ENCODE measurements at places on chromosomes 11 and 22.

GRCh38 chr11:2561696-2562581 is 117.1 kb downstream of the KCNQ1 start:
- no peak for DNase-seq

DNA sequence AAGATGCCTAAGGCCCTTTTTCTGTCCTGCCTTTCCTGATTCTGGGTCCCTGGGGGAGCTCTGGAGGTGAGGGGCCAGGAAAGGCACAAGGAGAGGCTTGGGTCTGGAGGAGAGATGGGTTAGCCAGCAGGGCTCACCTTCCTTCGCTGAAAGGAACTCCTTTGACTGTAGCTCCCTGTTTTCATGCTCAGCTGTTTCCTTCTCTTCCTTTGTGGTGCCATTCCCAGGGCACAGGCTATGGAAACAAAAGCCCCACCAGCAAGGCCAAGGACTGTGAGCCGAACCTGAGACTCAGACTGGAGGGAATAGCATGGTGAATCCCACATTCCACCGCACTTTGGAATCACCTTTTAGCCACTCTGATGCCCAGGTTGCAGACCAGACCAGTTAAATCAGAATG is 10.5 kb downstream of the SLC43A3 start:
- DNase-seq = no peak

- no peak for DNase-seq
These were observed 51.0 kb downstream of the RPUSD4 start for GRCh38 chr11:126160345-126161022.

- DNase-seq = no peak
These were observed 3.2 kb upstream of the STK33 start for GRCh38 chr11:8597182-8597581.

DNA sequence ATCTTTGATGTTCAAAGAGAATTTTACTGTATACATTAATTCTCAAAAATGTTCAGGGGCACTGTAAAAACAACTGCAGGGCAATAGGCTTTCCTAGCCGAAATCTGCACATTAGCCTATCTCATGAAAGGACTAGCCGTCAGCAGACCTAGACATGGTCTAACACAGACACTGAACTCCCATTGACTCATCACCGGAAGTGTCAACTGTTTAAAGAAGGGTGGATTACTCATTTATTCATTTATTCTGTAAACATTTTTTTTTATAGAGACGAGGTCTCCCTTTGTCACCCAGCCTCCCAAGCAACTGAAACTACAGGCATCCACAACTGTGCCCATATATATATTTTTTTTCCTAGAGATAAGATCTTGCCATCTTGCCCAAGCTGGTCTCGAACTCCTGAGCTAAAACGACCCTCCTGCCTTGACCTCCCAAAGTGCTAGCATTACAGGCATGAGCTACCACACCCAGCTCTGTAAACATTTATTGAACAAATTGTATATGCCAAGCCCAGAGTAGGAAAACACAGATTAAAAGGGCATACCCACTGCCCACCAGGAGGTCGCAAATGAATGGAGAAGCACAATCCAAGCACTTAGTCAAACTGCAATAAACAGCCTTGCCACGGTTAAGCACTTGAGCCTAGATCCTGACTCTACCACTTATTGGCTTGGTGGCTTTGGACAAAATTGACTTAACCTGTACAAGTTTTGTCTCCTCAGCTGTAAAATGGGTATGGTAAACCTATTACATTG is 26.6 kb downstream of the RAB30 start:
- no peak for DNase-seq

- no peak for DNase-seq
These were observed 611.7 kb upstream of the CNTN5 start for GRCh38 chr11:98409069-98409468.

GRCh38 chr11:86383041-86383955 is 8.6 kb downstream of the CCDC81 start:
- no peak for DNase-seq

- DNase-seq = no peak
These were observed 32.1 kb downstream of the CTSC start for GRCh38 chr11:88305430-88305829.

DNA sequence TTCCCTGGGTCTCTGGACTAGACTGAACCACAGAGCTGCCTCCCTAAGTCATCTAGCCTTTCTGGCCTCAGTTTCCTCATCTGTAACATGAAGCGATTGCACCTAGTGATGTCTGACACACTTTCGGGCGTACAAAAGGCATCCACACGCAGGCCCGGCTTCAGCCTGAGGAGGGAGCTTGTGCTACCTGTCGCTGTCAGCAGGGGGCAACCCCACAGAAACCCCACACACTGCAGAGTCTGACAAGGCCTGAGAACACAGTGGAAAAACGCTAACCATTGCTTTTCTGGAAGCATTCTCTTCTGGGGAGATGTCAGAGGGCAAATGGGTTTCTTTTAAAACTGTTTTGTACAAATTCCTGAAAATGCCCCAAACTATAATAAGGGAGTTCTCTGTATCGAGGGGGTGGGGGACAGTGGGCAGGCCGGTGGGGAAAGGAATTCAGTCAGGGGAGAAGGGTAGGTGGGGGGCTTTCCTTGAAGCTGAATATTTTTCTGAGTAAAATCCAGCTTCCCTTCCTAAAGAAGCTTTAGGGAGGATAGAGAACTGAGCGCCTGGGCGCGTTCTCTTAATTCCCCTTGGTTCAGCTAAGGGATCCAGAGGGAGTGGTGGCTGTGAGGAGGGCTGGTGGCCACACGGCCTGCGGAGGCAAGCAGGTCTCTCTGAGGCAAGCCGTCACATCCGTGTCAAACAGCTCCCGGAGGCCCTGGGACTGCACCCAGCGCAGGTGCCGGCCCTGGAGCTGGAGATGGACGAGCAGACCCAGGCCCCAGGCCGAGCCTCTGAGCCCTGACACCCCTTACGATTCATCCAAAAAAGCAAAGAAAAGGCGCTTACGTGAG is 533 bp downstream of the ELF5 start:
- no peak for DNase-seq

DNA sequence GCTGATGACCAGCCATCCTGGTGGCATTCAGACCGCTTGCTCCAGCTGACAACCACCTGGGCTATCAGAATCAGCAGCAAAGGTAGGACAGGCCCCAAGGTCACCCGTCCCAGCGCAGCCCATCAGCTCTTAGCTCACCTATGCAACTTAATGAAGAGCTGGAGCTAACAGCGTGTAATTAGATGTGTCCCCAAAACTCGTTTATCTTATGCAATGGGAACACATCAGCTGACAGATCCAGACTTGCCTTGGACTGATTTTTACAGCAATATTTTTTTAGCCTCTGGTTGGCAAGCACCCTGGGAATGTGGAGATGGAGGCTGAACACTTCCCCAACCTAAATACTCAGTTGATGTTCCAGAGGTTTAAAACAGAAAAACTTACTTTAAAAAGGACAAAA is 76.0 kb downstream of the PACSIN2 start:
- no peak for DNase-seq

- DNase-seq = no peak
These were observed 22.1 kb downstream of the YPEL1 start for GRCh38 chr22:21713428-21714058.

DNA sequence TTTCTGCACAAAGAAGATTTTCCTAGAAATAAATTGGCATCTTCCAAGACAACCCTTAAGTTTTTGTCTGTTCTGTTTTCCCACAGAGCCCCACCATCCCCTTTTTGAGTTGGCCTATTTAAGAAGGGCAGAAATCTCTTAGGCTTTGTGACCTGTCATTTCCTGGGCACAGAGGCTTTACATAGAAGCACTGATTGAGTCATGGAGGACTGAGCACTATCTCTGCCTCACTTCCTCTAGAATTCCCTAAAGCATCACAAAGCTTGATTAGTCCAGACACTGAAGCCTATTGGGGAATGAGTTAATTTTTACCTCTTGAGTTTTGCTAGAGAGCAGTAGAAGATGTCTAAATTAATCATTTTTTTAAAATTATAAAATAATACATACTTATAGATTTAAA is 25.4 kb downstream of the TRIM44 start:
- DNase-seq = no peak

DNA sequence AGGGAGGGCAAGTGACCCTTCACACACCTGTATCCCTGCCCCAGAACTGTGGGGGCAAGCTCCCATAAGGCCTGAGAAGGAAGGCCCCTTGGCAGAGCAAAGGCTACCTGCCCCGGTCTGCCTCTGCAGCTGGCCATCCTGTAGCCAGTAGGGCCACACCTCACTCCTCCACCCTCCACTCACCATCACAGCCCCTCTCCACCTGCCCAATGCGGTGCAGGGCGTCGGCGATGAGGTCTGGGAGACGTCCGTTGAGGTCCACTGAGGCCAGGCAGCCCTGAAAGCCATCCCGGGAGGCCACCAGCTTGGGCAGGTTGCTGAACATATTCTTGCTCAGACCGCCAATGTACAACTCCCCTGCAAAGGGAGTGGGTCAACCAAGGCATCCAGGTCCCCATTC is 57.5 kb downstream of the SLC22A12 start:
- DNase-seq = no peak

DNA sequence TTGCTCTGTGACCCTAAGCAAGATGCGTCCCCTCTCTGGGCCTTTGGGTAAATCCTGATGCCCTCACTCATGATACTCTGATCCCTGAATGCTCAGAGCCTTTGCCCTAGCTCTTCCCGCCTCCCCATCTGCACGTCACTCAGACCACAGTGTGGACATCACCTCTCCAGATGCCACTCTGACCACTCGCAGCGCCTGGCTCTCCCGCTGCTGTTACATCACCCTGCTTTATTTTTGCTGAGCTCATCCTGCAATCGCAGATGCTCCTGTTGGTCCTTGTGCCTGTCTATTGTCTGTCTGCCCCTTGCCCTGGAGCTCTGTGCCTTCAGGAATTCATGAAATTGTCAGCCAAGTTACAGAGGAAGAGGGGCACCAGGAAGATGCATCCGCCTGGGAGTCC is 5.5 kb downstream of the OSM start:
- no peak for DNase-seq

DNA sequence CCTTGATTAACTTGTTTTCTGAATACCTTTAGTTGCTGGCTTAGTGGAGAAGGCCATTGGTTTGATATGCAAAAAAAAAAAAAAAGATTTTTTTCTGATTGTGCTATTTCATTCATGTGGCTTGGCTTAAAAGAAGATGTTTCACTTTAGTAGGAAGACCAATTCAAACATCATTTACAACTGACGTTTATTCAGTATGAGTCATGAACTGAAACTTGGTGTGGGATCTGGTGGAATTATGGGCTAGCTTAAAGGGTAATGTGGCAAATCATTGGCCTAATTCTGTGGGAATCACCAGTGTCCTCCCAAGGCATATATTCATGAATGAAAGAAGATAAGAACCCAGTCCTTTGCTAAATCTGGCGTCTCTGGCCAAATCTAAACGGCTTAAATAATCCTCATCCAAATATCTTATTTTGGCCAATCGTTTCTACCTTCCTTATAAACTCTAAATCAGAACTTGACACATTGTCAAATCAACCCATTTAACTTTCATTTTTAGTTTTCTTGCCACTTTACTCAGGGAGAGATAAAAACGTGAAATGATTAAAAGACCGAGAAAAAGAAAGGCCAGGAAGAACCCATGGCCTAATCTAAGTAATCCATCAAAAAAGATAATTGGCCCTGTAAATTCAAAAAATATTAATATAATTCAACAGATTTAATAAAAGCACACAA is 77.0 kb downstream of the DDIAS start:
- no peak for DNase-seq

DNA sequence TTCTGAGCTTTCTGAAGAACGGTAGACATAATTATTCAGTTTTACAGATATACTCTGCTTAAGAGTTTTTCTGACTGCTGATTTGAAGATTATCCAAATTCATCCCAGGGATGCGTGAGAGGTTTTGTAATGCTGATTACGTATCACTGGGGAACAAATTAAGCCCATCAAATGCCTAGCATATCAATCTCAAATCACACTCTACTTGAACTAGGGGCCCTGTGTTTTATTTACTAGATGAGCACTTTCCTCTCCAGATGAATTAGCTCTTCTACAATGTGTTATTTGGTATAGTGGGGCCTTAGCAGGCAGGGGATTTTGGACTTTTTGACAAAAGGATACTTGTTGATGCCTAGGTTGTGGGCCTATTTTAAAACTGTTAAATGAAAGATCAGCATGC is 177.9 kb downstream of the JRKL start:
- DNase-seq = no peak

- DNase-seq = no peak
These were observed 7.1 kb downstream of the MS4A6E start for GRCh38 chr11:60334005-60334620.

DNA sequence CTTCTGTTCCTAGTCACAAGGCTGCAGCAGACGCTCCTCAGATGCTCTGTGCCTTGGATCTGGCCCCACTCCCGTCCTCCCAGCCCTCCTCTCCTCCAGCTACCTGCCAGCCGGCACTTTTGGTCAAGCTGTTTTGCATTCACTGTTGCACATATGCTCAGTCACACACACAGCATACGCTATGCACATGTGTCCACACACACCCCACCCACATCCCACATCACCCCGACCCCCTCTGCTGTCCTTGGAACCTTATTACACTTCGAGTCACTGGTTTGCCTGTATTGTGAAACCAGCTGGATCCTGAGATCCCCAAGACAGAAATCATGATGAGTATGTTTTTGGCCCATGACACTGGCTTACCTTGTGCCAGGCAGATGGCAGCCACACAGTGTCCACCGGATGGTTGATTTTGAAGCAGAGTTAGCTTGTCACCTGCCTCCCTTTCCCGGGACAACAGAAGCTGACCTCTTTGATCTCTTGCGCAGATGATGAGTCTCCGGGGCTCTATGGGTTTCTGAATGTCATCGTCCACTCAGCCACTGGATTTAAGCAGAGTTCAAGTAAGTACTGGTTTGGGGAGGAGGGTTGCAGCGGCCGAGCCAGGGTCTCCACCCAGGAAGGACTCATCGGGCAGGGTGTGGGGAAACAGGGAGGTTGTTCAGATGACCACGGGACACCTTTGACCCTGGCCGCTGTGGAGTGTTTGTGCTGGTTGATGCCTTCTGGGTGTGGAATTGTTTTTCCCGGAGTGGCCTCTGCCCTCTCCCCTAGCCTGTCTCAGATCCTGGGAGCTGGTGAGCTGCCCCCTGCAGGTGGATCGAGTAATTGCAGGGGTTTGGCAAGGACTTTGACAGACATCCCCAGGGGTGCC is 109.8 kb downstream of the BCR start:
- DNase-seq = peak; percentile 37

DNA sequence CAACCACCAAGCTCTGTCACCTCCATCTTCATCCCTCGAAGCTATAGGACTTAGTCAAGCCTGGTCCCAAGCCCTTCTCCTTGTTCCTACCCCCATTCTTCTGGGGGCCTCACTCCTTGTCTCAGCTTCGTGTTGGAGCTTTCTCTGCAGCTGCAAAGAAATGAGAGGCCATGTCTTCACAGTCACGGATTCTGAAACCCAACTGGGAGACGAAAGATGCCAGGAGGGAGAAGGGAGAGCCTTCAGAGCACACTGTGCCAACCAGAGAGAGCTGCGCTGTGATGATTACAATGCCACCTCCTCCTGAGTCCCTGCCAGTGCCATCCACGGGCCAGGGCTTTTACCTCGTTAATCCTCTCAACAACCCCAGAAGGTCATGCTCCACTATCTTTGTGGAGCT is 469.3 kb downstream of the TBC1D22A start:
- DNase-seq = no peak
